Sigmoid colon (tissue), 7 donors: ENCODE measurements at places on chromosomes 1 and 21. TPM values are rescaled to one million over a fixed set of nuclear protein-coding genes. Genes with fewer than 3 reads are reported as not detected.
A peak's percentile ranks its signal among the peaks of the same experiment; 100 is the strongest.

- no peaks in the 10 kb centered on the region for H3K27me3 ChIP-seq
- H3K36me3 ChIP-seq = no peaks in the 10 kb centered on the region
- DNase-seq = no peak
- no peaks in the 10 kb centered on the region for H3K4me1 ChIP-seq
- H3K27ac ChIP-seq = peak overlapping the region; percentile 86
- peak overlapping the region; percentile 89 for H3K4me3 ChIP-seq
Measured at GRCh38 chr1:98662356-98662670, 792 bp downstream of the SNX7 start.

TMEM81 gene
- total RNA-seq = 2.3 TPM

DNA sequence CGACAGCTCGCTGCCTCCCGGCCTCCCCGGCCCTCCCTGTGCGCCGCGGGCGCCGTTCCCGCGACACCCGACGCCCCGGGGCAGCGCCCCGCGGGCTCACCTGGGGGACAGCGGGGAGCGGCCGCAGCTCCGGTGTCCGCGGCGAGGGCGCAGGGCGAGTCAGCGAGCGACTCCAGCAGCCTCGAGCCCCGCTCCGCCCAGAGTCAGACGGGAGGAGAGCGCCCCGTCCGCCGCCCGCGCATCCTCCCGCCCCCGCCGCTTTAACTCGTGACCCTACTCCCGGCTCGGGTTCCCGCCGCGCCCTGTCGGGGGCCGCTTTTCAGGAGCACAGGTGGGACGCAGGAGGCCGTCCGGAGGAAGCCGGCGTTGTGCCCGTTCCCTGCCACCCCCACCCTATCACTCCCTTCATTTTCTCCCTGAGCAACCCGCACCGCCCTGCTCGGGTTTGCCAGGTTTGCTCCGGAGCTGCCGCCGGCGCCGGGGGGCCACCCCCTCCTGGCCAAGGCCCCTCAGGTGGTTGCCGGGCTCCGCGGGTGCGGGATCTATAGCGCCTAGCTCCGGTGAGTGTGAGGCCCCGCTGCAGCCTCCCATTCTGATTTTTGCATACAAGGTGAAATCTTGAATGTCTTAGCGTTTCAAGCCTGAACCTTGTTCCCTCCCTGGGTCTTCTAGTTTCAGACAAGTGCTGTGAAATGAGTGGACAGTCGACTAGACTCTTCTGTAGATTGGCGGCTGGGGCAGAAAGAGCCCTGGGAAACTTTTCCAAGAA lies at the start of gene MCOLN3:
Gene MCOLN3, minus strand, starts transcription at position 205 of the 769 bp plus-strand sequence. CDS start 3,140 bp downstream, outside the sequence.
- H3K27me3 ChIP-seq = peaks cover 66% of the 10 kb centered on the region
- no peak within 1 kb of the TSS for H3K27ac ChIP-seq
- peak; percentile 71 for DNase-seq
- H3K36me3 ChIP-seq = no peaks in the 10 kb centered on the region
- H3K4me1 ChIP-seq = peaks cover 13% of the 10 kb centered on the region

GRCh38 chr1:34279971-34280370 lies 103.3 kb downstream of the C1orf94 start:
- H3K36me3 ChIP-seq = no peaks in the 10 kb centered on the region
- no peak overlapping the region for H3K27ac ChIP-seq
- H3K4me3 ChIP-seq = no peak overlapping the region
- DNase-seq = no peak
- no peaks in the 10 kb centered on the region for H3K27me3 ChIP-seq

POU3F1 gene
- not detected for total RNA-seq

LRP8 gene
- total RNA-seq = 1.2 TPM

CFHR1 gene
- total RNA-seq = not detected

GRCh38 chr1:33306653-33307493 lies 14.0 kb downstream of the A3GALT2 start:
- peaks cover 11% of the 10 kb centered on the region for H3K4me1 ChIP-seq
- no peaks in the 10 kb centered on the region for H3K36me3 ChIP-seq
- H3K27me3 ChIP-seq = peaks cover 9% of the 10 kb centered on the region
- no peak overlapping the region for H3K27ac ChIP-seq

DNA sequence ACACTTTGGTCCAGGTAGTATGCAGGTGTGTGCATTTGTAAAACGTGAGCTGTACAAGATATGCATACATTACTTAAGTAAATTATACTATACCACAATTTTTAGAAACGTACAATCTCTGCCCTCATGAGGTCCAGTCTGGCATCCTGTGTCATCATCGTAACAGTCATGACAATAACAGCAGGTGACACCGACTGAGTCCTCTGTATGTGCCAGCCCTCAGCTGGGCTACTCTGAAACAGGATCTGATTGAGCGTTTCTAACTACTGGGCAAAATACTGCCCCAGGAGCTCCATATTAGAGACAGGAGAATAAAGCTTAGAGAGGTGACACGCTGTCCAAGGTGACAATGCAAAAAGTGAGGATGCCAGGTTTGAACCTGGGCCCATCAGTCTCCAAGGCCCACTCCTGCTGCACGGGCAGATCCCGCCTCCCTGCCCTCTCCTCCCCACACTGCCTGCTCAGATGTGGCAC lies 47.2 kb upstream of the ECE1 start:
- DNase-seq = no peak
- no peaks in the 10 kb centered on the region for H3K36me3 ChIP-seq
- no peaks in the 10 kb centered on the region for H3K27me3 ChIP-seq

DNA sequence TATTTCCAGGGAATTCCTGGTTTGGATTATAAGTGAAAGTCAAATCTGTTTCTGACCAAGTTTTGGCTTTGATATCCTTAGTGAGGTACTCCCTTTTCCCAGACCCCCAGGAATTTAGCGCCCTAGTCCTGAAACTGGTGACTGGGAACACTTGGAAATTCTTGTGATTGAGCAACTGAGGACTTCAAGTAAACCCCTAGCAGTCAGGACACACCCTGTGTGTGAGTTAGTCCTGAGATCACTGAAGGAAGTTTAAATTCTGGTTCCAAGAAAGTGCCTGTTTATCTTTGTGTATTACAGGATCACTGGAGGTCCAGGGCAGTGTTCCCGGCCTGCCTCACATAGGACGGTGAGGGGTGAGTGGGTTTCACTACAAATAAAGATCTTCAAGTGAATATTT lies 95.1 kb upstream of the F3 start:
- H3K27ac ChIP-seq = peak overlapping the region; percentile 40
- H3K4me3 ChIP-seq = no peak overlapping the region
- no peaks in the 10 kb centered on the region for H3K36me3 ChIP-seq
- H3K4me1 ChIP-seq = no peaks in the 10 kb centered on the region
- DNase-seq = no peak

DNA sequence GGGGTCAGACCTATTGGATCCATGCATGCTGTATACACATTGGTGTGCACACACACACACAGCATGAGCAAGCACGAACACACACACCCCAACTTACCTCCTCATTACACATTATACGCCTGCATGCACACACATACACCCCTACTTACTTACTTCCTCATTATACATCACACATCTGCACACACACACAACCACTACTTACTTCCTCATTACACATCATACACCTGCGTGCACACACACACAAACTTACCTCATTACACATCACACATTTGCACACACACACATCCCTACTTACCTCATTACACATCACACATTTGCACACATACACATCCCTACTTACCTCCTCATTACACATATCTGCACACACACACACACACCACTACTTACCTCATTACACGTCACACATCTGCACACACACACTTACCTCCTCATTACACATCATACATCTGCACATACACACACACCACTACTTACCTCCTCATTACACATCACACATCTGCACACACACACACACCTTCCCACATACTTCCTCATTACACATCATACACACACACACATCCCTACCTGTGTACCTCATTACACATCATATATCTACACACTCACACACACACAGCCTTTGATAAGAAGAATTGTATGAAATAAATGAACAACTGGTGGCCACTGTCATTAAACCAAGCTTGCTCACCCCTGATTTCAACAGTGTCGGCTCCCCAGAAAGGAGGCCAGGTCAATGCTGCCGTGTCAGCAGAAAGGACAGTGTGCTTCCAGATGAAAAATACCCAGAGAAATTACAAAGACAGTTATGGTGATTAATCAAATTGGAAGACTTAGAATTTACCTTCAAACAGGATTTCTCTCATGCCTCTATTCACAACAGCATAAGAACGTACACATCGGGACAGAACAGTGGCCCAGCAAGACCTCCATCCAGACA lies 117.8 kb downstream of the SETD4 start:
- no peak overlapping the region for H3K27ac ChIP-seq
- H3K36me3 ChIP-seq = no peaks in the 10 kb centered on the region
- H3K4me1 ChIP-seq = no peaks in the 10 kb centered on the region

DNA sequence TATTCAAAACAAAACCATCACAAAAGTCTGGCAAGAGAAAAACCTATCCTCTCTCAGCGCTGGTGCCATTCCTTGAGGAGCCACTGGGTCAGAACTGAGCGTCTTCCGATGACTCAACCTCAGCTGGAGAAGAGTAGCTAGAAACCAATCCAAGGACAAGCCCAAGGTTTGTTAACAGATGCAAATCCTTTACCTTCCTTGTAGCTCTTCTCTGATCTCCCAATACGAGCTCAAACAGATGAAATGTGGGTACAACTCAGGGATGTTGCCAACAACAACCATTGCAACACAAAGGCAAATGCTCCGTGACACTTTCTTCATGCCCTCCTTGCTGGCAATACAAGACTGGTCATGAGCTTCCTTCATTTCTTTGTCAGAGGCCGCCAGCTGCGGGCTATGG lies 337.1 kb downstream of the SIPA1L2 start:
- H3K27me3 ChIP-seq = no peaks in the 10 kb centered on the region
- no peak for DNase-seq
- H3K36me3 ChIP-seq = no peaks in the 10 kb centered on the region
- peak overlapping the region; percentile 45 for H3K27ac ChIP-seq

- H3K4me1 ChIP-seq = peaks cover 23% of the 10 kb centered on the region
- no peaks in the 10 kb centered on the region for H3K27me3 ChIP-seq
Measured at GRCh38 chr21:46324390-46325072, 575 bp downstream of the PCNT start.

DNA sequence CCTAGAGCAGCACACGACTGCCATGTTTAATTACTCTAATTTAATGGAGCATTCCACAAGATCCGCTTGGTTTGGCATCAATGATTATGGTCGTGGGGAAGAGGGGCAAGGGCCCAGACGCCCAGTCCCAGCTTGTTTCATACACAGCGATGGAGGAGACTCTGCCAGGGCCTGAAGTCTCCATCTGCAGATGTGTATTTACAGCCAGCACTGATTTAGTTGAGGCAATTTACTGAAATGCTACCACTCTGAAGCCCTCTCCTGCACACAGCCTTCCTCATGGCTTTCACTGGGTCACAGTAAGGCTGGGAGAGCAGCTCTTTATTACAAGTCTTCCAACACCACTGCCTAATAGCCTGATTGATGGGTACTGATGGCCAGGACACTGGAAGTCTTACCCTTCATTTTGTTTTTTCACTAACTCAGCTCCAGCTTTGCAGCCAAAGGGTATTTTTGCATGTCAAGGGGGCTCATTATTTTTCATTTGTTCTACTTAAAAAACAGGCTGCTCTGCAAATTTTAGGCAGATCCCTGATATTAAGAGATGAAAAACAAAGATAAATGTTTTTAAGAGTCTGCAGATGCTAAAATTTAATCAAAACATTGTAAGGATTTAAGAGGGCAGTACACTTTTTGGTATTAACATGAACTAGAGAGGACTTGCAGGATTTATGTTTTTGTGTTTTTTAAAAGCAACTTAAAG lies 236.3 kb downstream of the SIPA1L2 start:
- no peaks in the 10 kb centered on the region for H3K4me1 ChIP-seq
- no peak overlapping the region for H3K4me3 ChIP-seq
- no peaks in the 10 kb centered on the region for H3K27me3 ChIP-seq
- H3K36me3 ChIP-seq = peaks cover under 1% of the 10 kb centered on the region
- DNase-seq = no peak
- H3K27ac ChIP-seq = no peak overlapping the region

DNA sequence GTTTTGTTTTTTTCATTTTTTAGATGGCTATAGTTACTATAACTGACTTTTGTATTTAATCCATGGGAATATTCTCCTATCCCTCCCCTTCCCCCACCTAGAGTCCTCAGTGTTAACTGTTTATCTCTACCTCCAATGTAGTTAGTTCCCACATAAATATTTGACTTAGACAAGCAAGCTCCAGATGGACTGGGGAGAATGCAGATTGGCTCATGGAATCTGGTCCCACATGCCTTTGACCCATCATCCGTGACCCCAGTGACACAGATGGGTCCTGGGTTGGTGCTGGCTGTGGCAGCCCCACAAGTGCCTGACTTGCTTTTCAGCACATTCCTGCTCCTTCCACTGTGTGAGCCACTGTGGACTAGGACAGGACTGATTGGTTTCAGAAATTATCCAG lies 41.8 kb downstream of the ATP2B4 start:
- DNase-seq = no peak
- H3K27me3 ChIP-seq = no peaks in the 10 kb centered on the region
- no peaks in the 10 kb centered on the region for H3K4me1 ChIP-seq
- H3K27ac ChIP-seq = peak overlapping the region; percentile 98
- H3K4me3 ChIP-seq = no peak overlapping the region

TLCD4 gene
- total RNA-seq = 29.1 TPM

DNA sequence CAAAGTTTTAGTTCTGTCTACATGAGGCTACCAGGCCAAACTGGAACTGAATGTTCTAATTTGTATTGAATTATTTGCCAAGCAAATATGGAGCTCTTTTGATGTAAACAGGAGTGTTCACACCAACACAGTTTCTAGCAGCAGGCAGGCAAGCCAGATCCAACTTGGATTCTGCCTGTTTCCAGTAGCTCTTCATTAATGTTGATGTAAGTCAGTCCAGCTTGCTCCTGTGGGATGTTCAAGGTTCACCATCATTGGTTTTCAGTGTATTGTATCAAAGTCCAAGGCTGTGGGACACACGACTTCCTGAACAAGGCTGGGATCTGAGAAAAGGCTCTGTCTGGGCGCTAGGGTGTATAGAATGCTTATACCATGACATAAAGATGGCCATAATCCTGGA lies 68.1 kb downstream of the PAPPA2 start:
- H3K4me3 ChIP-seq = no peak overlapping the region
- no peak overlapping the region for H3K27ac ChIP-seq
- no peaks in the 10 kb centered on the region for H3K36me3 ChIP-seq
- no peaks in the 10 kb centered on the region for H3K27me3 ChIP-seq
- DNase-seq = no peak
- peaks cover 4% of the 10 kb centered on the region for H3K4me1 ChIP-seq

GRCh38 chr21:26280775-26281174 lies 110.2 kb upstream of the APP start:
- H3K4me1 ChIP-seq = no peaks in the 10 kb centered on the region
- no peak overlapping the region for H3K4me3 ChIP-seq
- H3K27me3 ChIP-seq = no peaks in the 10 kb centered on the region
- no peaks in the 10 kb centered on the region for H3K36me3 ChIP-seq
- no peak for DNase-seq
- no peak overlapping the region for H3K27ac ChIP-seq
